ENCODE measurements at places on chromosomes 4 and X.

- DNase-seq: no peak
Observed at GRCh38 chr4:52588097-52588496, 71.0 kb downstream of the USP46 start.

DNA sequence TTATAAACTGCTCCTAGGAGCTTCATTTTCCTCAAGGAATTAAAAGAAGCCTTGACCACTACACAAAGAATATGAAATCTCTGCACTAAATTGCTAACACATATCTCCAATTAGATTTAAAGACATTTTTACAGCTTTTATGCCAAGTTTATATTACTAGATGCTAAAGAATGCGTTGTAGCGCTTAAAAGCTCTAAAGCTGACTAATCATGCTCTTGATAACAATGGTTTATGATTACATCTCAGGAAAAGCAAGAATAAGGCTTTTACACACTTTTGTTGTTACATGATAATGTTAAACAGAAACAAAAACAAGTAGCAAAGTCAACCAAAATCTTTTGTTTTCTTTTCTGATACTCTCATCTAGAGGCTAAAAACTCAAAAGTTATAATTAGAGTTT is 44.7 kb downstream of the SLC10A7 start:
- no peak for DNase-seq

GRCh38 chrX:39427906-39428305 is 626.6 kb downstream of the MID1IP1 start:
- peak; percentile 4 for DNase-seq

- DNase-seq: no peak
Observed at GRCh38 chrX:106484233-106484632, 127.5 kb upstream of the RADX start.

- no peak for DNase-seq
Observed at GRCh38 chr4:189912170-189912569, 28.5 kb upstream of the FRG1 start.

- no peak for DNase-seq
Observed at GRCh38 chr4:80295336-80295735, 28.9 kb downstream of the FGF5 start.

DNA sequence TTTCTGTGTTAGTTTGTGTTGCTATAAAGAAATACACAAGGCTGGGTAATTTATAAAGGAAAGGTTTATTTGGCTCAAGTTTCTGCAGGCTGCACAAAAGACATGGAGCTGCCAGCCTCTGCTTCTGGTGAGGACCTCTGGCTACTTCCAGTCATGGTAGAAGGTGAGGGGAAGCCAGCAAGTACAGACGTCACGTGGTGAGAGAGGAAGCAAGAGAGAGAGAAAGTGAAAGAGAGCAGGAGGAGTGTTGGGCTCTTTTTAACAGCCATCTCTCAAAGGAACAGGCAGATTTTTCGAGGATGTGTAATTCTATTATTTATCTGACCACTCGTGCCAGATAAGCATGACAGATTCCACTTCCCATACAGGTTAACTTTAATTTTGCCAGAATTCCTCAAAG is 1199.1 kb downstream of the ADGRL3 start:
- DNase-seq: no peak

DNA sequence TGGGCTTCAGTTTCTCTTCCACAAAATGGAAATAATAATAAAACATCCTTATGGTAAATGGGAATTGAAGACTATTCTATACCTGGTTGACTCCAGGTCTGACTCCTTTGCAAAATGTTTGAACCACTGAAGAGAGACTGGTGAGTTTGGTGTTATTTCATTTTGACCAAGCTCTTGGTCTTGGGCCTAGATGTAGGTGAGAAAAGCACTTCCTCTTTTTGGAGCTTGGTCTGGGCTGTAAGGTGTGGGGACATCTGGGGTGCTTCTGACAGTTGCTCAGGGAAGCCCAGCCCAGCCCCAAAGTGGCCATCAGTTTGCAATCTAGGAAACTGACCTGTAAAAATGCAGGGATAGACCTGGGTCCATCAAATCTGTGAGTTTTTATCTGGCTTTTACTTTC is 26.8 kb upstream of the SOD3 start:
- DNase-seq: no peak

DNA sequence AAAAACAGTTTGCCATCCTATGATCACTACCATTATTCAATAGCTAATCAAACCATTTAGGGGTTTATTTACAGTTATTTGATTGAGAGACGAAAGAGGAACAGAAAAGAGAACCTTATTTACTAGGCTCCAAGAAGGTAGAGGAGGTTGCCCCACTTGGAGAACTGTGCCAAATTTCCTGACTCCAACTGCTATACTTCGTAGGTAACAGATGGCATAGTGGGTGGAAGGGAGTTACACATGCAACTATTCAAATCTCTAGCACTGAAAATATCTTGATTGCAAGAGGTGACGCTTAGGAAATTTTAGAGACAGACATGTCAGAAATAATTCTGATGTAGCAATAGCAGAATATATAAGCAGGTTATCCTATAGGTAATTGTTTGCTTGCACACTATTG is 38.0 kb upstream of the TMPRSS11F start:
- DNase-seq: no peak

GRCh38 chr4:92516450-92516849 is 212.7 kb downstream of the GRID2 start:
- DNase-seq: no peak

- no peak for DNase-seq
Observed at GRCh38 chr4:38242822-38243387, 282.7 kb downstream of the PTTG2 start.

DNA sequence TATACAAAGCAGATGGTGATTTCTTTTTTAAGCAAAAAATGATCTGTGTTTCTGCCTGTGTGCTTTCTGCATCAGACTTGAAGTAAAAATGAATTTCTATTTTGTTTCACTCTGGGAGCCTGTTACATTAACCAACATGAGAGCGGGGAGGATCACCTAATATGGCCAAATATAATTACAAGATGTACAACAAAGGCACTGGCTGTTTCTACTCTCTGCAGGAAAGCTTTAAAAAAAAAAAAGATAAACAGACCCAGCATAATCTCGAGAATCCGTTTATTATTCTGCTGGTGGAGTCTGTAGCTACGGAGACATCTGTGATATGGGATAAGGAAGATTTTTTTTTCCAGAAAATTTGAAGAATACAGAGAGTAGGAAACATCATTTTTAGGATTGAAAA is 103.6 kb downstream of the COMMD8 start:
- no peak for DNase-seq

DNA sequence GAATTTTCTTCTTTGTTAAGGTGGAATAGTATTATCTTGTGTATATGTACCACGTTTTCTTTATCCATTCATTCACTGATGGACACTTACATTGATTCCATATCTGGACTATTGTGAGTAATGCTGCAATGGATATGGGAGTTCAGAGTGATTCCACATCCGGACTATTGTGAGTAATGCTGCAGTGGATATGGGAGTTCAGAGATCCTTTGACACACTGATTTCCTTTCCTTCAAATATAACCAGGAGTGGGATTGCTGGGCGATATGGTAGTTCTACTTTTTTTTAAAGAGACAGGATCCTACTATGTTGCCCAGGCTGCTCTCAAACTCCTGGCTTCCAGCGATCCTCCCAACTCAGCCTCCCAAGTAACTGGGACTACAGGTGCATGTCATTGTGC is 12.1 kb downstream of the TMEM156 start:
- no peak for DNase-seq

- peak; percentile 57 for DNase-seq
Observed at GRCh38 chr4:98627531-98628257, 30.7 kb downstream of the TSPAN5 start.

DNA sequence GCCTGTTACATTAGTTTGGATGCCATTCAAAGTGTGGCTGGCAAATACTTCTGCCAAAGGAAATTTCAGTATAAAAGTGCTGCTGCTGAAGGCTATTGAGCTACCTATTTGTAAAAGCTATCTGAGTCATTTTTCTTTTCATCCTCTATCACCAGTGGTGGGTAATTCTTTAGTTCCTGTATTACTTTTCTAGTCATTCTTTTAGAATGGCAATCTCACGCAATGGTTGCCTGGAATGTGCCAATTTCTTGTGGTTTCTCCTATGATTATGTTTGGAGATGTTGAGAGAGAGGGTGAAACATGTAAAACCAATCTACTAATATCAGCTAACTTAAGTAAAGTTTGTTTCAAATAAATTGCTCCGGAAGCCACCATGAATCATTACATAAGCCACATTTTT is 685.0 kb downstream of the RAPGEF2 start:
- no peak for DNase-seq

- no peak for DNase-seq
Observed at GRCh38 chrX:68686097-68686977, 38.9 kb downstream of the STARD8 start.

DNA sequence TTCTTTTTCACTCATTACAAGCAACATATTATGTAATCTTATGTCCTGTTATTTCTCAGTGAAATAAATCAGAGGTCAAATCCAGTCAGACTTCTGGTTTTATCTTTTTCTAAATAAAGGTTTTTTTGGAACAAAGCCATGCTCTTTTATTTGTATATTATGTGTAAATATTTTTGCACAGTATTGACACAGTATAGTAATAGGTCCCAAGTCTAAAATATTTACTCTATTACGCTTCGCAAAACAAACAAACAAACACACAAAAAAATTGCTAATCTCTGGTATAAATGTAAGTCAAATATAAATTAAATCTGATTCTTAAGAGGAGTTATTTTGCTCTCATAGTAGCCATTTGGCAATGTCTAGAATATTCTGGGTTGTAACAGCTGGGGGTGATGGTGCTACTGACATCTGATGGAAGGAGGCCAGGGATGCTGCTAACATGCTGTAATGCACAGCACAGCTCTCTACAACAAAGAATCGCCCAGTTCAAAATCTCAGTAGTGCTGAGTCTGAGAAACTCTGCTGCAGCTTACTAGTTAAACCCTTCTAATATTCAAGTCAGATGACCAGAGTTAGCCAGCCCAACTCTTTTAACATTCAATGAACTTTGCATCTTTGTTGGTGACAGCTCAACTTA is 602.1 kb downstream of the RAB28 start:
- no peak for DNase-seq

- DNase-seq: no peak
Observed at GRCh38 chr4:166680796-166681195, 553.5 kb downstream of the SPOCK3 start.

DNA sequence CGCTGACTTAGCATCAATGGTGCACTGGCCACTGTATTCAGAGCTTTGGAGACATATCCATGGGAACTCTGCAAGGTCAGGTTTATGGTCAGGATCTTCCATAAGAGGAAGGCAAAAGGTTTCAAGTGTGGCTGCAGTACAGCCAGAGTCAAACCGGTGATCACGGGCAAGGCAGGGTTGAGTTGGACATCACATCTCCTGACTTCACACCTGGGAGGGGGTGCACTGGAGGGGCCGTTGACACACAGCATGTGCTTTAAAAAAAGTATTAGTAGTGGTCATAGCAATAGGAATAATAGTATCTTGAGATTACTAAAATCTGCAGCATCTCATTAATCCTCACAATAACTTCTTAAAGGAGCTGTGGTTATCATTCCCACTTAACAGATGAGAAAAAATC is 28.9 kb upstream of the MAN2B2 start:
- DNase-seq: no peak

DNA sequence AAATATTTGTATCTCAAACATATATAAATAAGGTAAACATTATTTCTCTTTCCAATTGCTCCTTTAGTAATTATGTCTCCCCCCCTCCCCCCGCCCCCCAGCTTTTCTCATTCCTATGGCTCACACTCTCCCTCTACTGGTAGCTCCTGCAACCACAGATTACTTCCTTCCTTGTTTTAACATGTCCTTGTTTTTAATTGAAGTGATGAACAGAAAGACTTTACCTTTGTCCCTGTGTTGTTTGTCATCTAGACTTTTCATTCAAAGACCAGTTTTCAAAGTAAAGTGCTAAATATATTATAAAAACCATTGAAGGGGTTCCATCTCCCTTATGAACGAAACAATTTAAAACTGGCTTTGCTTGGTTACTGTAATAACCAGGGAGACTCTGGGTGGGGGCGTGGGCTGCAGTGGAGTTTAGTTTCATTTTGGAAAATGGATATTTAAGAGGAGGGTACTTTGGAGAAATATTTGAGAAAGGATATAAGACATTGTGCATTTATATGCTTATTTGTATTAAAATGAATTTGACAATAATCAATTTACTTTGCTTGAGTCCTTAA is 352.9 kb downstream of the RAPGEF2 start:
- no peak for DNase-seq

GRCh38 chr4:34250562-34250961 is 1993.8 kb downstream of the ARAP2 start:
- DNase-seq: peak; percentile 82

DNA sequence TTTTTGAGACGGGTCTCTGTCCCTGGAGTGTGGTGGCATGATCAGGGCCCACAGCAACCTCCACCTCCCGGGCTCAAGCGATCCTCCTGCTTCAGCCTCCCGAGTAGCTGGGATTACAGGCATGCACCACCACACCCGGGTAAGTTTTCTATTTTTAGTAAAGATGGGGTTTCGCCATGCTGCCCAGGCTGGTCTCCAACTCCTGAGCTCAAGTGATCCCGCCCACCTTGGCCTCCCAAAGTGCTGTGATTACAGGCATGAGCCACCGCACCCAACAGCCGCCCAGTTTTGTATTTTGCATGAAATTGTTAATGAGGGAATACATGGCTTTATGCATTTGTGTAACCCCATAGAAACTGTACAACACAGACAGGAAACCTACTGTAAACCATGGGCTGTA is 2.8 kb upstream of the ARHGAP4 start:
- no peak for DNase-seq

DNA sequence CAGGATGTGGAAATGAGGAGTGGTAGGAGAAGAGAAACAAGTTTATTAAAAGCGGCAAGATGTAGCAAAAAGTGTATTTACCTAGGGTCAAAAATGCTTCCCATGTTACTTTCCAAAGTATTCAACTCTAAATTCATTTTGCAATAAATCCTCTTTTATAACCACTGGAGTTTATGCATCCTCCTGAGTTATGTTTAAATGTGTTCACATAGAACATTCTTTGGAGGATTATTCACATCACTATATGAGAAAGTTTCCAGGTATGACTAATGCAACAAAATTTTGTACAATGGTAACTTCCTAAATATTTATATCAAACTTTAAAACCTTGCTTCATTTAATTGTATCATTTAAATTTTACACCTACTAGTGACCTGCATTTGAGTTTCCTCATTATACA is 870.6 kb upstream of the SLIT2 start:
- DNase-seq: peak; percentile 22
